HuH-7 (cell line): ENCODE measurements at places on chromosomes 16 and 17.

- DNase-seq, result no peak
These were observed 547 bp downstream of the RAB26 start for GRCh38 chr16:2148714-2149629.

DNA sequence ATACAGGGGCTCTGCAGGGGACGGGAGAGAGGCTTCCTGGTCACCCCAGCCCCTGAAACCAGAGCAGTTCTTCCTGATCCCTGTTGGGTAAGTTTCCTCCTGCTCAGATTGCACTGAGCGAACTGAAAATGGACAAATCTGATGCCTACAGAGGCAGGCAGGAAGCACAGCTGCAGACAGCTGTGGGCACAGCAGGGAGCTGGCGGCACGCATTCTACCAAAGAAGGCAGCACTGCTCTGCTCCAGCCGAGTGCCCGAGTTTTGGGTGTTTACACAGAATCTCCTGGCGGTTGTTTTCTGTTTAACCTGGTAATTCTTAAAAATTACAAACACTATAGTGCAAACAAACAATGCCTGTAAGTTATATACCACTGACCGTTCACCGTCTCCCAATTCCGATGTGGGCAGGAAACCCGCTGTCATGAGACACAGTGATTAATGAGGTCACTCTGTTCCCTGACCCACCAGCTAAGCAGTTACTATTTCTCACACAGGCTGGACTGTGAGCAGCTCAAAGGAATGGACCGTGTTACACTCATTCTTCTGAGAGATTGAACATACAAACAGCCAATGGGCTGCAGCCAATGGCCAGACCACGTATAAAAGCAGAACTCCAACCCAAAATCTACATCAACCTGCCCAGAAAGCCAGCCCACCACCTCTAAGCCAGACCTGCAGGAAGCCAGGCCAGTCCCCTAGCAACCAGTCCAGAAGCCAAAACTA is 25.5 kb downstream of the NSMCE1 start:
- peak; percentile 49 for DNase-seq

- no peak for DNase-seq
These were observed 37.3 kb upstream of the MMD start for GRCh38 chr17:55458978-55459377.

DNA sequence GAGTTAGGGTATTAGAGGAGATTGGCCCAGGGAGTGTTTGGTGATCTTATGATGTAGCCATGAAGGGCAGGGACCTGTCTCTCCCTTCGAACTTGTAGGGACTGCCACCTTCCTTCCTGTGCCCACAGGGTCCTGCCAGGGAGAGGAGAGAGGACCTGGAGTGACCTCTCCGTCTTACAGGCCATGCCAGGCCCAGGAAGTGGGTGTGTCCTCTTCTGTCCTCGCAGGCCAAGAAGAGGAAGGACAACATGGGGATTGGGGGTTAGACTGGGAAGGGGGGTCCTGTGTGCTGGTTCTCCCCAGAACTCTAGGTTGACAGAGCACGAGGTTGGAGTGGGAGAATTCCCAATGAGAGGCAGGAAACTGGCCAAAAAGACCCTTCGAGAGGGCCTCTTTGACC is 43.4 kb upstream of the TAC4 start:
- DNase-seq, result no peak
